ENCODE measurements at places on chromosomes 3 and 15.

DNA sequence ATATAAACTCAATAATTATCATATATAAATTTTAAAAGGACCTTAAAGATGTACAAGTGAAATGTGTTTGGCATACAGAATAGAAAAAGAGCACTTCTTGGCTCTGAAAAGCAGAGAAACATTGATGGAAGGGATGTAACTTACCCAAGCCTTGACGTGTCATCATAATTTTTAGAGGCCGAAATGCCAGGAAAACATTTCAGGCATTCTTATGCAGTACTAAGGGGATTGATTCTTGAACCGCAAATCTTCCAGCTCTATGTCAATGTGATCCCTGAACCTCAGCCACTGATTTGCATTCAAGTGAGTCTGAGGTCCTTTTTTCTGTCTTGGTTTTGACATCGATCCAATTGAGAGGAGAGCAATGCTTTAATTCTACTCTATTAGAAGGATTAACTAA is 97.8 kb downstream of the CLDN1 start:
- no peak for DNase-seq

DNA sequence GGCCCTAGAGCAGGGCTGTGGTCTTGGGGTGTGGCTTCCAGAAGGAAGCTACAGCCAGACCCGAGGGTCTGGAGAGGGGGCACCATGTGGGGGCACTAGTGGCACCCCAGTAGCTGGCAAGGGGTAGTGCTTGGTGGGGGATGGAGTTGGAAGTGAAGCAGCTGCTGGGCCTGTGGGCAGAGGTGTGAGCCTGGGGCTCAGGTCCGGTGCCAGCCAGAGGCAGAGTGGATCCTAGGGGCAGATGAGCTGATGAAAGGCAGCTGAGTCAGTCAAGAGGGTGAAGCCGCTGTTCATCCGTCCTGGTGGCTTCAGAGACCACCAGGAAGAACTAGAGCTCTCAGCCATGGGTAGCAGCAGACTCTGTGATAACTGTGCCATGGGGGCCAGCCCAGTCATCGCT is 172.6 kb downstream of the TBC1D2B start:
- no peak for DNase-seq

DNA sequence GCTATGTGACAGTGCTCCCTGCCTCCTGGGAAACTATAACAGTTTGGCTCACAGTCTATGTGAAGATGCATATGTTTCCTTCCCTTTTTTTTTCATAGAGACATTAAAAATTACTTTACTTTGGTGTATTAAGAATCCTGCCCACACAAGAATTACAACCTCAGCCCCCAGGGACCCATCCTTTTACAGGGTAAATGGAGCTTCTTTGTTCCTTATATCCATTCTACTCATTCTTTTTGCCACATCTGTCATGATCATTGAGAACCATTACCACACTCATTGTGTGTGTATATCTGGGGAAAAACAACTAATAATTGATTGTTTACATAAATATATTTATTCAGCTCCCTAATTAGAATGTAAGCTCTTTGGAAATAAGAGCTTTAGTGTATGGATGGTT is 157.4 kb downstream of the SSR3 start:
- DNase-seq, result no peak

- no peak for DNase-seq
Observed at GRCh38 chr15:80501476-80501875, 97.3 kb downstream of the ARNT2 start.

GRCh38 chr15:76460871-76461270 is 124.3 kb downstream of the ISL2 start:
- DNase-seq, result no peak

- DNase-seq, result no peak
Observed at GRCh38 chr3:169769287-169770181, at the start of gene ACTRT3. TSS of gene ACTRT3 (minus strand) at chr3:169769561. CDS start at chr3:169769520, 41 bp downstream.

DNA sequence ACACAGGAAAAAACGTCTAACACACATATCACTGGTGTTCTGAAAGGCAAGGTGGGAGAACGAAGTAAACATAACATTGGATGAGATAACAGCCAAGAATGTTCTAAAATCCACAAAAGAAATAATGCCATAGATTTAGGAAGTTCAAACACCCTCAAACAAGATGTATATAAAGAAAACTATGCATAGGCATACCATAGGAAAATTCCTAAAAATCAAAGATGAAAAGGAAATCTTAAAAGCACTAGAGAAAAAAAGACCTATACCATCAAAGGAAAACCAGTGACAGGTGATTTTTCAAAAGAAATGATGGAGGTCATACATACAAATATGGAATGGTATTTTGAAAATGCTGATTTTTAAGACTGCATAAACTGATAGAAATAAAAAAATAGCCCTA is 57.3 kb downstream of the GLB1 start:
- DNase-seq, result no peak

GRCh38 chr15:83430441-83430840 is 16.7 kb upstream of the SH3GL3 start:
- no peak for DNase-seq

DNA sequence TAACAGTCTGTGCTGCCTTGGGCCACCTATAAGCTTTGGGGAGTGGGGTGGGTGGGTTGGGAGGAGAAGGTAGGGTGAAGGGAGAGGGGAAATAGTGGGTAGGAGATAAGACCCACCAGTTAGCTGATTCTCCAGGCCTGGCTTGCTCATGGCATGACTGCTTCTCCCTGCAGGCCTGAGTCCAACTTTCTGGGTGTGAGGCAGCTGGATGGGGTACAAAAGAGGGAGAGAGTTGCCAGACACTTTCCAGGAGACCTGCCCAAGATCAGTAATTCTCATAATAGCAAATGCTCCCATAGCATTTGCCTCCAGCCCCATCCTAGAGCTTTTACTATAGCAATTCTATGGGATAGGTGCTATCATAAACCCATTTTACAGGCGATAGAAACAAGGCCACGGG is 7.7 kb downstream of the CGNL1 start:
- DNase-seq, result no peak

DNA sequence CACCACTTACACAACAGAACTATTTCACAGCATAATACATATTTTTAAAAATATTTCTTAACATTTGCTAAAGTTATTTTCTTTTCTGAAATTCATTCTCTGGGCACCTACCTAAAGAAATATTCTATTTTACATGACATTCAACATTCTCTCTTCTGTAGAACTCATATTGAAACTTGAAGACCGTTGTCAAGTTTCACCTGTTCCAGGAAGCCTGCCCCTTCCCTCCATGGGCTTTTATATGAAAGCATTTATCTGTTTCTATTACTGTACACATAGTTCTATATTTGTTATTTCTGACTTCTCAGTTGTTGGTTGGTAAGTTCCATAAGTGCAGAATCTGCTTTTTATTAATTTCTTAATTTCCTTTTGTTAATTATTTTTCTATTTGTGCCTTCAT is 204.3 kb upstream of the ALCAM start:
- no peak for DNase-seq

DNA sequence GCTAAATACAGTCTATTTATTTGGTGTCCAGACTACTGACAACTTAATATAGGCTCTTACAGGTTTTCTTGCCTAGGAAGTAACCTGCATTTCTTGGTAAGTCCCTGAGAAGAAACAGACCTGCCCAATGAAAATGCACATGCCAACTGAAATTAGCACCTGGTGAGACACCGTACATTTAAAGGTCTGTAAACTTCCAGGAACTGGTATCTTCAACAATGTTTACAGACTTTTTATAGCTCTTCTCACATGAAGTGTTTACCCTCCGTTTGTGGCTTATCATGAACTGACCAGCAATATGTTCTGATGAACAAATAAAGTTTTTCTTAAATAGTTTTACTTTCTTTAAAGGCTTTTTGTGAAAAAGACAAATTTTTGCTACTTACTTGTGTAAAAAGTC is 93.3 kb downstream of the PCCB start:
- DNase-seq, result no peak

- DNase-seq, result no peak
Observed at GRCh38 chr3:30986551-30986950, 92.1 kb upstream of the GADL1 start.

DNA sequence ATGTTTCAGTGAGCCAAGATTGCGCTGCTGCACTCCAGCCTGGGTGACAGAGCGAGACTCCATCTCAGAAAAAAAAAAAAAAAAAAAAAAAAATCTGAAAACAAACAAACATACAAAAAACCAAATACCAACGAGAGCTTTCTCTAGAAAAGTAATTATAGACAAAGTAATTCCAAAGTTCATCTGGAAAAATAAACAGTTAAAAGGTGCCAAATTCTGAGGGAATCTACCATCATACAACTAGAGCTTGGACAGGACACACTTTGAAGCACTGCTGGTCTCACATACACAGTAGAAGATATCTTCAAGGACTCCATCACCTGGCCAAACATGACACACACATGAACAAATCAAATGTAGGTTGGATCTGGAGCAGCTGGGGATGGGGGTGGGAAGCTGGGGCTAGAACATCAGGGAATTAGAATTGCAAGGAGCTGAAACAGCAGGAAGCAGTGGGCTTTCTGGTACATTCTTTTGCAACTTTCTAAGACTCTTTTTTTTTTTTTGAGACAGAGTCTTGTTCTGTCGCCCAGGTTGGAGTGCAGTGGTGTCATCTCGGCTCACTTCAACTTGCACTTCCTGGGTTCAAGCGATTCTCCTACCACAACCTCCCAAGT is 41.1 kb upstream of the CTSH start:
- DNase-seq, result no peak

- no peak for DNase-seq
Observed at GRCh38 chr3:138423316-138423715, 11.1 kb upstream of the ESYT3 start.

DNA sequence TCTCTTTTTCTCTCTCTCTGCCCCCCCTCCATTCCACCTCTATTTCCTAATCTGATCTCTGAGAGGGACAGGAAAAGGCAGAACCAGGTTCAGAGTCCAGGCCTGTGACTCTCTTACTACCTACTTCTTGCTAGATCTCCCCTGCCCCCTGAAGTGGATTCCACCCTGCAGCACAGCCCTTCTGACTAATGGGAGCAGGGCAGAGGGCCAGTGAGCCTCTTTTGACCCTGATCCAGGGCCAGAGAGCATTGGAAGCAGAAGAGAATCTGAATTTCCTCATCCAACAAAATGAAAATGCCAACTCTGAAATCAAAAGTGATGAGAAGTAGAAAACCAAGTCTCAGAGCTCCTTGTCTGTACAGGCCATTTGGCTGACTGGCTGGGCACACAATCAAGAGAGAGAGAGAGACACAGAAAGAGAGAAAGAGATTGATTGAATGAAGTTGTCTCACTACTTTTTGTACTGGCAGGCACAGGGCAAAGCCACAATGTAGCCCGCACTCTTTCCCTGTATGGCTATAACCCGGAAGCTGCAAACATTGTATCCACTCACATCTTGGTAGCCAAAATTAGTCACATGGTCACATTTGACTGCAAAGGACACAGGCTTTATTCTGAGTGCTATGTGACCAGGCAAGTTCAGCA is 31.6 kb upstream of the GLCE start:
- no peak for DNase-seq

DNA sequence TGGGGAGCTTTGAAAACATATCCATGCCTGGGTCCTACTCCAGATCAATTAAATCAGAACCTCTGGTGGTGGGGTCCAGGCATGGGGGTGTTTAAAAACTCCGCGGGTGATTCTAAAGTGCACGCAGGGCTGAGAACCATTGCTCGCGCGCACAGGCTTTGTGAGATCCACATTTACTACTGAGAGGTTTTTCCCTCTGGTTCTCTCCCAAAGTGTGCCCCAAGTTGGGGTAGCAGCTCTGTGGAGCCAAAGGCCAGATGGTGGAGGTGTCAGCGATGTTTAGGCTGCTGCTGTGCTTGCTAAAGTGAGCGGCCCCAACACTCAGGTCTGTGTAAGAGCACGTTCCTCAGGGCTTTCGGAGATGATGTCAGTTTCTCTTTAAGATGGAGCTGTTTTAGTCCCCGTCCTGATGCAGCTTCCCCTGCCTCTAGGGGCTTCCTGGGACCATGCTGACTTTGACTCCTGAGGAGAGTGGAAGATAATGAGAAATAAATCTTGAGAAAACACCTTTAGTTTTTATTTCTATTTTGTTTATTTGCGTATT is 13.4 kb upstream of the MAGEF1 start:
- no peak for DNase-seq

GRCh38 chr3:127925384-127925783 is 10.4 kb downstream of the KBTBD12 start:
- no peak for DNase-seq

DNA sequence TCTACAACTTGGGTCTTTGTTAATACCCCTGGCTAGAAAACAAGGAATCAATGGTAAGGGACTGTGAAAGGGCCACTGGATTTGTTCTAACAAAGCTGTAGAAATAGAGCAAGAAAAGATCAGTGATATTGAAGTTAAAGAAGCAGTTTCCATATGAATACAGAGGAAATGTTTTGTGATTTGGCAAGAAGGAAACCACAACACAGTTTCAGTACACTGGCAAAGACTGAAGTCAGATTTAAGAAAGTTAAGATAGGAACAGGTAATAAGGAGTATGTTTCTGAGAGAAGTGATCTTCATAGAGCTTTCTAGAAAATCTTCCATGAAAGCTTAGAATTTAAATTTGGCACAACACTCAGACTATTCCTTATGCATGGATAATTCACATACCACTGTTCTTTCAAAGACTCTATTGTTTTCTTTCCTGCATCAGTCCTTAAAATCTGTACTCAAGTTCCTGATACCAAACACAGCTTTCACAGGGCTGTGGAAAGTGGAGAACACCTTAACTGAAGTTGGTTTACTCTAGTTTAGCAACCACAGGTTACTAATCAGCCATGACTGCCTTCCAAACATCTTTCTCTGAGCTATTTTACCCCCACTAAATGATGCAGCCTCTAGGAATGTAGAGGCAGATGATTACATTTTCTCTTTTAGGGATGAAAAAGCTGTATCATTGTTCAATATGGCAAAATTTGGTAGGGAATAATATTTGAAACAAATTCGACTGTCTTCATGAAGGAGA is 32.4 kb upstream of the ALCAM start:
- DNase-seq, result no peak

- no peak for DNase-seq
Observed at GRCh38 chr3:64385277-64385676, 160.0 kb upstream of the PRICKLE2 start.

DNA sequence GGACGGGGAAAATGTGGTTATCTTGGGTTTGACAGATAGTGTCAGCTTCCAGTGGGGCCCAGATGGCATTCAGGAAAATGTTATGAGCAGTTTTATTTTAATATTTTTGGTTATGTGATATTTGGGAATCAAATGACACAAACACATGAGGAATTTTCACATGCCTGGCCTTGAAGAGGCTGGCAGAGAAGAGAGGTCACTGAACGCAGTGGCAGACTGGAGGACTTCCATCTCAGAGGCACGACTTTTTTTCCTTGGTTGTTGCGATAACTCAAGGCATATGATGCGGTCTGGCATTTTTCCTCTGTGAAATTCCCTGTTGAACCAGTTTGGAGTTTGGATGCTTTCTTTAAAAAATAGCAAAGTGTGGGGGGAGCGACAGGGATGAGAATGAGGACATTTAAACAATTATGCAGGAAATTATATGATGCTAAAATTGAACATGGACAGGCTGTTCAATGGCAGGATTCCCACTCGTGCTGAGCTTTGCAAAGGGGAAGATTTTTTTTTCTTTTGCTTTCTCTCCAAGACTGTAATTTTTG is 36.9 kb upstream of the ARPP21 start:
- no peak for DNase-seq

- peak; percentile 51 for DNase-seq
Observed at GRCh38 chr3:79521221-79521848, 246.5 kb downstream of the ROBO1 start.

- no peak for DNase-seq
Observed at GRCh38 chr3:171283183-171283847, 176.9 kb downstream of the TNIK start.

GRCh38 chr3:100316641-100317069 is 17.9 kb upstream of the NIT2 start:
- DNase-seq, result peak; percentile 24

- no peak for DNase-seq
Observed at GRCh38 chr3:8982509-8982908, 19.2 kb upstream of the RAD18 start.

- DNase-seq, result no peak
Observed at GRCh38 chr3:193978486-193978885, 157.5 kb upstream of the HES1 start.
